ENCODE measurements at places on chromosomes 1 and 21. TPM values are rescaled to one million over a fixed set of nuclear protein-coding genes. Genes with fewer than 3 reads are reported as not detected.

DNA sequence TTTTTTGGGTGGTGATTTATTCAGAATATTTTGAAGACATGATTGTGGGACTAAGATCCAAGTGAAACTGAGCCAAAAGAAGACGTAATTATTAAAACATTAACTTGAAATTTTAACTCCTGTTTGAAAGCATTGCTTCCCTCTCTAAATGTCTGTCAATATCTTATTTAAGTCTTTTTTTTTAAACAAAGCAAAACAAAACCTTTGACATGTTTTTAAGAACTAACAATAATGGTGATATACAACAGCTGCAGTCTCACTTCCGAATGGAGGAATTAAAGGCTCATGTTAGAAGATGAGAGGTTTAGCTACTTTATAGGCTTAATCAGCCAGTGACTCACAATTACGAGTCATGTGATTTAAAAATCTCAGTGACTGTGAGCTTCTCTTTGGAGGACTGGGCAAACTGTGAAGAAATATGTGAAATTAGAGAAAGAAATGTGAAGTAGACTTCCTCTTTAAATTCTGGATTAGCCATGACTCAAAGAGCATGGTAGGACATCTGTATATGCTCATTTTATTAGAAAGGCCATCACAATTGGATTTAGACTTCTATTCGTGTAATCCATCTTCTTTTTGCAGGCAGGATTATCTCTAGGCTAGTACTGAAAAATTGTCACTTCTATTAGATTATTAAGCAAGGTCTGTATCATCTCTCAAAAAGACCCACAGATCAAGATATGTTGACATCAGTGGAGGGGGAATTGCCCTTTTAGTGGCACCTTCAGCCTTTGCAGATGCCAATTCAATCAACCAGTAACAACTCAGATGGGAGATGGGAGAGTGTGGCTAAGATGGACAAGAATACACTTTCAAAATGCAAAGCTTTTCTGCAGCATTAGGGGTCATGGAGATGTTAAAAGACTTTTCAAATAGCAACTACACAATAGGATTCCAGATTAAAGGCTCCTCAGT is 28.7 kb downstream of the KCNA3 start:
- DNase-seq, result peak; percentile 37

- no peak for DNase-seq
These were observed 406 bp downstream of the KIAA0040 start for GRCh38 chr1:175192111-175192629.

Gene KCNE2
- total RNA-seq, result not detected

Gene OLIG2
- not detected for total RNA-seq

- no peak for DNase-seq
These were observed 13.4 kb downstream of the DDR2 start for GRCh38 chr1:162645666-162646065.

DNA sequence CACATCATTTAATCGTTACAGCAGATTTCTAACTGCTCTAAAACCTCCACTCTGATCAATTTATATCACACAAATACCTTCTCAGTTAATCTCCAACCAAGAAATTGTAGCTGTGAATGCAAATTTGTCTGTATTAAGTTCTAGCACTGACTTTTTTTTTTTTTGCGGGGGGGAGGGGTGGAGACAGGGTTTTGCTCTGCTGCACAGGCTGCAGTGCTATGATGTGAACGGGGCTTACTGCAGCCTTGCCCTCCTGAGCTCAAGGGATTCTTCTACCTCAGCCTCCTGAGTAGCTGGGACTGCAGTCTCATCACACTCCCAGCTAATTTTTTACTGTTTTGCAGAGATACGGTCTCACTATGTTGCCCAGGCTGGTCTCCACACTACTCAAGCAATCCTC is 163.6 kb downstream of the RERE start:
- DNase-seq, result no peak

DNA sequence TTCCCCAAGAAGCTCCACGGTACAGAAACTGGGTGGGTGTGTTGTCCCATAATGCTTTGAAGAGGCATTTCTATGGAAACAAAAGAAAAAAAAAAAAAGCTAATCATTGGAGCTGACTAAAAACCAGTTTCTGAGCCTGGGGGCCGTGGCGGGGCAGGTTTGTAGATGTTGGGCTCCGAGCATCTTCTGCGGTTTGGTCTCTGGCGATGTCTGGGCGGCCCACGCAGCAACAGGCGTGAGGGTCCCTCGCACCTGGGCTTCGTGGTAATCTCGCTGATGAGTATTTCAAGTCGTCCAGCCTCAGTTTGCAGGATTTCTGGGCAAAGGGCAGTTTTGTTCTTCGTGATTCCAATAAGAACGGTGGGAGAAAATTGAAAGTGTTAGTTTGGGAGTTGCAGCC is 6.8 kb downstream of the TP73 start:
- DNase-seq, result no peak

DNA sequence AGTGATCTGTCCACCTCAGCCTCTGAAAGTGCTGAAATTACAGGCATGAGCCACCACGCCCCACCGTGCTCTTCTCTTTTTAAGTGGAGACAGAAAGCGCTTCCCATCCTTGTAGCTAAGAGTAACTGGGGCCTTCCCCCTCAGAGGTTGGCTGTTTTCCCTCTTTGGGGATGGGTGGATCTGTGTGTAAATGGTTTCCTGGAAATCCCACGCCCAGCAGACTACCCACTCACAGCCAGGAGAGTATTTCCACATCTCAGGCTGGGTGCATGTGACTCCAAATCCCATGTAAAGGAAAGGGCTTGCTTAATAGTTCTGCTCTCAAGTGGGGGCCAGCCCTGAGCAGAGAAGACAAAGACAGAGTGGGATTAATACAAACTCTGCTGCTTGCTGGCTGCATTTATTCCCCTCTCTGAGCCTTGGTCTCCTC is 19.6 kb upstream of the TCEA3 start:
- DNase-seq, result no peak

Gene CELA3B
- not detected for total RNA-seq

GRCh38 chr1:183634429-183635065 is 1.0 kb downstream of the ARPC5 start:
- no peak for DNase-seq

Gene DENND2D
- 8.1 TPM for total RNA-seq

- DNase-seq, result no peak
These were observed 33.3 kb downstream of the MAEL start for GRCh38 chr1:167022384-167022783.

- no peak for DNase-seq
These were observed 35.7 kb downstream of the TENT5C start for GRCh38 chr1:117641536-117641935.

DNA sequence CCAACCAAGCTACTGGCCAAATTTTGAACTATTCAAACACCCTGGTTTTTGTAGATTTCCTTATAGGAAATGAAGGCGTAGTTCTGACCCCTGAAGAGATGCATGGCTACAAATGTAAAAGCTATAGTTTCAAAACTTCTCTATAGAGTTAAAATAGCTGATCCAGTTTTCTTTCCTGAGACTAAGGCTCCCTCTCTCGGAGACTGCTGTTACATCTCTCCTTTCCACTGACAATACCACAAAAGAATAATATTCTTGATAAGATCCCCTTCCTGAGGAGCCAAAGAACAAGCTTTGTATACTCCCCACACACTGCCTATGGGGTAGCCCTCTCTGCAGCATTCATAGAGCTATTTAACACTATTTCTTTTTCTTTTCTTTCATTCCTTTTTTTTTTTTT is 6.7 kb upstream of the CFAP126 start:
- DNase-seq, result no peak

DNA sequence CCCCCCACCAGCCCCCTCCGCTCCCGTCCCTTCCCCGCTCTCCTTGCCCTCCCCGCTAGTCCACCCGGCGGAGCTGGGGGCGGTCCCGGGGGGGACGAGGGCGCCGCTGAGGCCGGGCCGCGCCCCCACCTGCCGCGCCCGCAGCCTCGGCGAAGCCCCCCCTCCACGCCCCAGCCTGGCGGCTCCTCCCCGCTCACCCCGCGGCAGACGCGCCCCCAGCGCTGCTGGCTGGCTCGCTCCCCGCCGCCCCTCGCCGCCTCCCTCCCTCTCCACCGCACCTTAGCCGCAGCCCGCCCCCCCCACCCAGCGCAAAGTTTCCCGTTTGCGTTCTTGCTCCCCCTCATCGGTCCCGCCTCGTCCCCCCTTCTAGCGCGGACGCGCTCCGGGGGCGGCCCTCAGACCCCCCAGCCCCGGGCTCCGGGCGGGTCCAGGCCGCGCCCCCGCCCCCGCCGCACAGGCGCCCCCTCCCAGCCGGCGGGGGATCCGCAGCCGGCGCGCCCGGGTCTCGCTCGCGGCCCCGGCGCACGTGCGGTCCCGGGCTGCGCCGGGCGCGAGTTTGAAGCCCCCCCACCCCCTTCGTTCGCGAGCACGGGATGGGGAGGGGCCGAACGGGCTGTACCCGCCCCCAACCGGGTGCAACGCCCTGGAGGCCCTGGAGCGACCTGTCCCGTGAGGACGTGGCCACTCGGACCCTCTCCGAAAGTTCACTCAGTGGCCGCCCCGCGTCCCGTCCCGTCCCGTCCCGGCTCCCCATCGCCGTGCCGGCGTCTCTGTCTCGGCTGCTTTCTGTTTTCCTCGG is 623 bp downstream of the PTPRF start:
- no peak for DNase-seq

GRCh38 chr1:171295821-171296220 is 18.2 kb upstream of the FMO4 start:
- DNase-seq, result no peak
